GM10248 (cell line): ENCODE measurements at places on chromosomes 6 and 20.

- DNase-seq = no peak
Observed at GRCh38 chr20:61252601-61253263, 671 bp downstream of the CDH4 start.

- DNase-seq = no peak
Observed at GRCh38 chr6:71430018-71430417, 141.4 kb downstream of the OGFRL1 start.

DNA sequence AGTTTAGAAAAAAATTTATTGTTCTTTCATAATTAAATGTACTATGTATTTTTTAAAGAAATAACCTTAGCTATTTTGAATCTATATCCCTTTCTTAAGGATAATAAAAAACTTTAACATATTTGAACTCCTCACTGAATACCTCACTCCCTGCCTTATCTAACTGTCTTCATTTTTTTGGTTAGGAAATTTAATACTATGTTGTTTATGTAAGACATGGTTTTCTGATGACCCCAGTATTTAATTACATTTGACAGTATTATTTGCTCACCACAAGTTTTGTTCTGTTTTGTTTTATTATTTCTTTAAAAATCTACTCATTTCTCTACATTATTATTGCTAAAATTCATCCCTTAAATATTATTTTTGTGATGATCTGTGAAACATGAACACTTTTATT, 394.4 kb upstream of the ADGRB3 start:
- no peak for DNase-seq

DNA sequence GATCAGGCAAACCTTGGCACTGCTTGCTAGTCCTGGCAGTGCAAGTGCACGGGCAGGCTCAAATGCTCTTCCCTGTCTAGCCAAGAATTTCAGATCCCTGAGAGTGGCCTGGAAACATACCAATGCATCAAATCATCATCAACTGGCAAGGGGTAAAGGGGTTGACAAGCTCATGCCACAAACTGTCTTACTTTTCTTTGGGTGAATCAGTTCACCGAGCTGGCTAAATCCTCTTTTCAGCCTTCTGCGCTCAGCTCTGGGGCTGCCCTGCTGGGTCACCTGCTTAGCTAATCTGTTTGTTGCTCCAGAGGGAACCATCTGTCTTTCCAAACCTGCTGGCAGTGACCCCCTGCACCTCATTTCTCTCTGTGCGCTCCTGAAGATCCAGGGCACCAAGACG, 59.5 kb downstream of the LYRM4 start:
- DNase-seq = no peak

GRCh38 chr6:48626421-48626820, 515.4 kb upstream of the PTCHD4 start:
- no peak for DNase-seq

- no peak for DNase-seq
Observed at GRCh38 chr20:11246251-11246775, 572.5 kb upstream of the JAG1 start.

GRCh38 chr6:144566868-144567615, 281.9 kb downstream of the UTRN start:
- DNase-seq = no peak

DNA sequence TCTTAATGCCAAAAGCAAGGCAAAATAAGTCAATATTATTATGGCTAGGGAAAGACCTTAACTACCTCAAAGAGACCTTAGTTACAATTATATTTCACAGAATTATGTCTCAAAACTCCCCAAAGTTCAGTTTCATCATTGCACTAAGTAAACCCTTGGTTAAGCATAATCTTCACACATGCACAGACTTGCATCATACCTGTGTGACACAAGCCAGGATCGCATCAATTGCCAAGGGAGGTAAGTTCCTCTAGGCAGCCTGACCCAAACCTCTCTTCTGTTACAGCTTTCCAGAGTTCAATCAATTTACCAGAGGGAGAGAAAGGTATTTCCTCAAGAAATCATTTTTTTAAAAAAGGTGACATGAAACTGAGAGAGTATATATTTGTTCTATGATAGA, 31.9 kb upstream of the PRSS35 start:
- no peak for DNase-seq

- no peak for DNase-seq
Observed at GRCh38 chr6:136745300-136745699, 47.0 kb downstream of the MAP3K5 start.

- DNase-seq = no peak
Observed at GRCh38 chr6:91088515-91088914, 501.6 kb upstream of the MAP3K7 start.

DNA sequence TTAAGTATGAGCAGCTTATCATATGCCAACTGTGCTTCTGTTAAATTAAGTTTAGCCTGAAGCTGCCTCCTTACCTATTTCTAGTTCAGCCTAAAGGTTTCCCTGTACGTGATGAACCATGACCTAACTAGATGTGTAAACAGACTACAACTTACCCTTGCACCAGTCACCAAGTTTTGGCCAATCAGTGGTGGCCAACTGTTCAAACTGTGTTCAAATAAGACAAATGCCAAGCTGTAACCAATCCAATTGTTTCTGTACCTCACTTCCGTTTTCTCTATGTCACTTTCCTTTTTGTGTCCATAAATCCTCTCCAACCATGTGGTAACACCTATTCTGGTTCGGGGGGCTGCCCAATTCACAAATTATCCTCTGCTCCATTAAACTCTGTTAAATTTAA, 6.0 kb upstream of the SLC2A10 start:
- DNase-seq = no peak

- DNase-seq = no peak
Observed at GRCh38 chr6:138162111-138162954, 594 bp downstream of the ARFGEF3 start.

DNA sequence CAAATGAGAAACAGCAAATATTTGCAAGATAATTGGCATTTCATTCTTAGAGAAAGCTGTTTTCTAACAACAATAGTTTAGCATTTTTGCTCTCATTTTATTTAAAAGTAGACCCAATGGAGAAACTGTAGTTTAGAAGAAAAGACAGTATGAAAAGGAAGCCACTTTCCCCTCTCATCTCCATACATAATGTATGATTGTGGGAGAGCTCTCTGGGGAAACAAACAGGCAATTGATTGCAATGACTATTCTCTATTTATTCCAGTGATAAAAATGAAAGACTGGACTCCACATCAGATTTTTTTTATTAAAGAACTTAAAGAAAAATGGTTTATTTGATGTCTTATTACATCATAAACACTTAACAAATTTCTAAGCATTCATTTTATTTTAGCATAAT, 116.8 kb upstream of the SASH1 start:
- no peak for DNase-seq

DNA sequence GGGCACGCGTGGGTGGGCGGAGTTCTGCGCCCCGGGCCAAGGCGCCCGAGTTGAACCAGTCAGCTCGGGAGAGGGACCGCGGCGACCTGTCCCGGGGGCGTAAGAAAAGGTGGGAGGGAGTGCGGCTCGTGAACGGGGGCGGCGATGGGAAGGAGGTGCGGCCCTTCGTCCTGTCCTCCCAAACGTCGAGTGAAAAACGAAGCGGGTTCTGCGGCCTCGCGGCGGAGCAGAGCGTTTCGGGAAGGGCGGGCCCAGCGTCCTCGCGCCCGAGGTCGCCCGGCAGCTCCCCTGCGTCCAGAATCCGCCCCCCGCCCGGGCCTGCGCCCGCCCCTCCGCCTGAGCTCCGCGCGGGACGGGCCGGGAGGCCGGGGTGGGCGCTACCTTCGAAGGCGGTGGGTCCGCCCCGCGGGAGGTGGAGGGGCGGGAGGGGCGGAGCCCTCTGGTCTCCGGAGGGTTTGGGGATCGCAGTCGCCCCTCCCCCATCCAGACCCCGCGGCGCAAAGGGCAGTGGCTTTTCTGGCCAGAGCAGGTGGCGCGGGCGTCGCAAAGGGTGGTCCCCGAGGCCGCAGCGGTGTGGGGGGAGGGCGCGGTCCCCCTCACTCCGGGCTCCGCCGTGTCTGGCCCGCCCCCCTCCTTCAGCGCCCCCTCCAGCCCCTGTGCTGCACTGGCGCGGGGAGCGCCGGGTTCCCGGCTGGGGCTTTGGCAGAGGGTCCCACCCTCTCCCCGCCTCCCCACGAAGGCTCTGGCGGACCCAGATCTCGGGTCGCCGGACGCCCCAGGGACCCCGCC, 838 bp downstream of the STMN3 start:
- DNase-seq = no peak

DNA sequence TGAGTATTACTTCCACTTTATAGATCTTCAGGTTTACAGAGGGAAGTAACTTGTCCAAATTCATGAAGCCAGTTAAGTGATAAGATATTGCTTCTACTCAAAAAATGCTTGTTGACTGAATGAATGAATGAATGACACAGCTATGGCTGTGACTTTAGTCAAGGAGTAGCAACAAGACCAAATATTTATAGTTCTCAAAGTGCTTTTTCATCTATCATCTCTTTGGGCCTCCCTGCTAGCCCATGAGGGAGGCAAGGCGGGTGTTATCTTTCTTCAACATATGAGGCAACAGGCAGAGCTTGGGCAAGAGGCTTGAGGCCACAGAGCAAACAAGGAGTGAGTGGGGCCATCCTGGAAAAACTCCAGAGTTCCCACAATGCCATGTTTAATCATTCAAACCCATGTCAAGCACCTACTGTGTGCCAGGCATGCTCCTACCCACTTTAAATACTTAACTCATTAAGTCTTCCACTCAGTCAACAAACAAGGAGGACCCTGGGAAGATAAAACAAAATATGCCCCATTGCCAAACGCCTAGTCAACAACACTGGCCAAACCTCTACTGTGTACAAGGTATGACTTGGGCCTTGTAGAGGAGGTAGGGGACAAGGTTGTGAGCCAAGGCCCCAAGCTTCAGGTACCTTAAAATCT, 15.9 kb downstream of the BCL2L1 start:
- DNase-seq = no peak

- DNase-seq = no peak
Observed at GRCh38 chr6:35051396-35051795, 89.7 kb downstream of the TCP11 start.

- DNase-seq = no peak
Observed at GRCh38 chr6:112939563-112939962, 592.4 kb downstream of the RFPL4B start.

DNA sequence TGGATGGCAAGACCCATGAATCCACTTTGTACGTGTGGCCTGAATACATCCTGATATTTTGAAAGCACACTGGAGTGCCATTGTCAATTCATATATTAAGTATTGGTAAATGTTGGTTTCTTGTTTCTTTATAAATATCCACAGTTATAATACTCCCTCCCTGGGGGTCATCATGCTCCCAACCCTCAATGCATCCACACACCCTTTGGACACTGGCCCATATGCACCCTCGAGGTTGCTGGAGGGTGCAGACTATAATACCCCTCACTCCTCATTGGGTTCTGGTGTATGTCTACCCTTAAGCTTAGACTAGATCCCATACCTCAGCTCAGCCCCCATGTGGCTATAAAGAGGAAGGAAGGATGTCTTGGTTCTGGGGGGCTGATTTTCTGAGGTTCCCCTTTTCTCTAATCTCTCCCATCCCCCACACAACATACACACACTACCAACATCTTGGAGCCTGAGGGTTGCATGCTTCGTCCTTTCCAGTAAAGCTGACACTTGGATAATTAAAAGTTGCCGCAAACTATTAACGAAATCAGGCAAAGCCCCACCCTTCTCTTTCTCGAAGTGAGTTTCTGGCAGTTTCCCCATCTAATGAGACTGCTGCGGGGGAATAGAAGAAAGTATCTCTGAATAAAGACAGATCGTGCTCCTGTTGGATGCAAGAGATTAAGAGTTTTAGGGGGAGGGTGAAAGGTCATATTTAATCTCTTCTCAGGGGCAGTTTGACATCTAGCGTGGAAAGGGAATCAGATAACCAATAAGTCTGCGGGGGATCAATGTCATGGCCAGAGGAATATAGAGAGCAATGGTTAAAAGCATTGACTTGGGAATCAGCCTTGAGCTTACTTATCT, 7.4 kb downstream of the PIM1 start:
- DNase-seq = no peak
